ENCODE measurements at places on chromosomes 1 and 21. TPM values are rescaled to one million over a fixed set of nuclear protein-coding genes. Genes with fewer than 3 reads are reported as not detected.

DNA sequence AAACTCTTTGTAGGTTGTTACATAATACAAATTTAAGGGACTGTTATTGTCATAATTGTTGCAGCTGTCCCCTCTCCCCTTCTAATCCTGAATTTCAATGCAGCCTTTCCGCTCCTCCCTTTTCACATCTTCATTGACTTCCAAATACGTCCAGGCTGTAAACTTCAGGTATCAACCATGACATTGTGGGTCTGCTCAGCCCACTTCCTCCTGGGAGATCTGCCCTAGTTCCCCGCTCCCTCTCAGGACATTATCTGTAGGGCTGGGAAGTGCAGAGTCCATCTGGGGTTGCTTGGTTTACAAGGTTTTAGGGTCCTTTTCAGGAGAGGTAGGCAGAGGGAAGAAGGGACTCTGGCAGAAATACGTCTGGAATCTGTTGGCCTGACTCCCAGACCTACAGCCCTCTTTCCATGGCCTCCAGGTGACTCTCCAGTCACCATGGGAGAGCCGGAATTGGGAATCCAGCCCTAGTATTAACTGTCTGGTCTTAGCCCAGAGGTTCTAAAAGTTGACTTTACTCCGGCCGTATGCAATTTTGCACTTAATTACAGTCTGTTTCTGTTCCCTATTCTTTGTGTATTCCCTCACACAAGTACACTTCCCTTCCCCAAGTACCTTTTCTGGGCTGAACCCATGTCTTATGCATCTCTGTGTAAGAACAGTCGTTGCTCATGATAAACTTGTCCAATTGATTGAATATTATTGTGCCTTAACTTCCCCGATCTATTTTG is 4.7 kb upstream of the DENND2D start:
- DNase-seq: no peak

- DNase-seq: no peak
Measured at GRCh38 chr21:38319781-38320180, 63.0 kb downstream of the KCNJ15 start.

DNA sequence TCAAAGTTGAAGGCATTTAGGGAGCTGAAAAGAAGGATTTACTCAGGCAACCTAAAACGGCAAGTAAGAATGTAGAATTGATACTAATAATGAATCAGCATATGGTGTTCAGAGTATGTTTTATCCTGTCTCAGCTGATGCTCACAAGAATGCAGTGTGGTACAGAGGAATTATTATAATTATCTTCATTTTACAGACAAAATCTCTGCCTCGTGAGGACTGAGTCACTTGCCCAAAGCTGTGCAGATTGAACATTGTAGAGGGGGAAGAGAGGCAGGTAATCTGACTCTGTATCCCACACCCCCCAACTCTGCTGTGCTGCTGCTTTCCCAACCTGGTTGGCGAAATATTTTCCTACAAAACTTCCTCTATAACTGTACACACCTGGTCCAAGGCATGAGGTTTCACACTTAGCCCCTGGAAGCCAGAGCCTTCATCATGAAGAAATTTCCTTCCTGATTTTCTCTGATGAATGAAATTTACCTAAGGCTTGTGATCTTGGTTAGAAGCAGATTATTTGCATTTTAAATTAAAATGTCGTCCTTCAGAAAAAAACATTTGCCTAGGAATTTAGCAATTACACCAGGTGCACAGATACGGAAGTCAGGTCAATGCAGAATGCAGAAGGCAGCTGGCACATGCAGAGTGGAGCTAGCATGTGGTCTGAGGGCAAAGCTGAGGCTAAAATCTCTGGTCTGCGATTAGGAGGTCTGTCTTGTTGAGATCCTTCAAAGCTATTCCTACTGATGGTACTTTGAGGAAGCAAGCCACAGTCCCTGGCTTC is 52.8 kb downstream of the DPT start:
- no peak for DNase-seq

DLGAP3 gene
- not detected for total RNA-seq

SPATA21 gene
- not detected for total RNA-seq

DNA sequence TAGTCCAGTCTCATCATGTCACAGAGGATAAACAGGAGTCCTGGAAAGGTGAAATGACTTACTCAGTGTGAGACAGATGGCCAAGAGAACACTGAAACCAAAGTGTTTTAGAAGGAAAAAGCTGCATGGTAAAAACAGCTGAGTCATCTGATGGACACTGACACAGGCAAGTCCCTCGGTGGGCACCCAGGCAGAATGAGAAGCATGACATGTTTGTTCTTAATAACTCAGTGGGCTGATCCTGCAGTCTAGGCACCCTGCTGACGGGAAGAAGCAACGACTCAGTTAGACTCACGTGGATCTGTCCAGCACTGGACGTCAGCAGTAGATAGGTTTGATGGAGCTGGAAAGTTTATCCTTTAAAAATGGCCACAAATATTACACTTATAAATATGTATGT is 116.9 kb downstream of the RGS7 start:
- no peak for DNase-seq

DNA sequence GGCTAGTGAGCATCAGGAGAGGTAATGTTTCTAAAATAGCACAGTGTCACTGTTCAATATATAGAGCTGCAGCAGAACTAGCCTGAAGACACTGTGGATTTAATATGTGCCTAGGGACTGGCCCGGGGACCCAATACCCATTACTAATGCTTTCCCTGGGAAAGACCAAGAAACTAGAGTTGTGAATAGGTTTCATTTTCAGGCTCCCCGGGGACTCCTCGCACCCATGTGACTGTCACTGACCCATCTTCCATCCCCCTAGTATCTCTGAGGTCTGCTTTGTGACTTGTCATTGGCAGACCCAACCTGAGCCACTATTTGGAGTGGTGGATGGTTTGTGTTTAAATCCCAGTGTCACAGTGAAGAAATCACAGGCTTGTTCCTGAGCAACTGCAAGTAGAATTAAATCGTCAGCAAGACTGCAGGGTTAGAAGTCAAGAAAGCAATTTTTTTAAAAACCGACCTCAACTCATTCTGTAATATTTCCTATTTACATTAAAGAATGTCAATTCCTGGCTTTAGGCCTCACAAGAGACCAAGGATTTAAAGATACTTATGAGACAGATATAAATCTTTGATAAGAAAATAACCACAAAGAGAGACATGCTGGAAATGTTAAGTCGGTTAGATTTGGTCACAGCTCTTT is 130.0 kb upstream of the TNR start:
- DNase-seq: no peak

DNA sequence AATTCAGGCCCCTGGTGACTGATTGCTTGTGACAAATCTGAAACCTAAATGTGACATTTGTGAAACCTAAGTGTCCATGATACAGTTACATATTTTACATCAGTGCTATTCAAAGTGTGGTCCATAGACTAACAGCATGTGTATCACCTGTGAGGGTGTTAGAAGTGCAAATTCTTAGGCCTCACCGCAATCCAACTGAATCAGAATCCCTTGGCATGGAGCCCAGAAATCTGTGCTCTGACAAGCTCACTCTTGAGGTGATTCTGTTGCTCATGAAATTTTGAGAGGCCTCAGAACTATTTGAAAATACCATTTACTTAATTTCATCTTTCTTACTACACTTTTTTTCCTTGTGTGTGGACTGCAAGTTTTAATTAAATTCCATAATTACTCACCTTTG is 587.9 kb downstream of the ADGRL2 start:
- no peak for DNase-seq

RYR2 gene
- 2.5 TPM for total RNA-seq

CDKN2C gene
- total RNA-seq: 8.1 TPM

- no peak for DNase-seq
Measured at GRCh38 chr1:33986390-33987095, 122.7 kb downstream of the HMGB4 start.

FNBP1L gene
- total RNA-seq: 63.0 TPM

HSD17B7 gene
- total RNA-seq: 24.0 TPM

DNA sequence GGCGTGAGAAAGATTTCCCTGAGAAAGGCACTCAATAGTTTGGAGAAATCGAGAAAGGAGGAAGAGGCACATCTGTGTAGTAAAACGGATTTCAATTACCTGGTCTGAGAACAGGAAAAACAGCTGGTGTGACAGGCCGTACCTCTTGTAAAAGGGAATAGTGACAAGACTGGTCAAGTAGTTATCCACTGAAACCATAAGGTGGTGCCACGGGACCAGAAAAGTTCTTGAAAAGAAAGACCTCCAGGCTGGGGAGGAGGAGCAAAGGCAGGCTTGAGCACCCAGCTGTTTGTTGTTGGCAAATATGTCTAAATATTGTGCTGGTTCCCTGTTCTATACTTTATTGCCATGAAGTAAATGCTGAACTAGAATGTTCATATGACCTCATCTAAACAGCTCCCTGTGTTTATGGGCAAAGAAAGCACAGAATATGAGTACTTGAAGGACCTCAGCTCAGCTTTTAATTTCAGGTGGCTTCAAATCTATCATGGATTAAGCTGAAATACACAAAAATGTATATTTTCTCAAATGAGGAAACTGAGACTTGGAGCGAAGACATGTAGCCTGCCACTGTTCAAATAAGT is 4.0 kb downstream of the HAO2 start:
- no peak for DNase-seq
